Epithelial cell of alveolus of lung (primary cell): ENCODE measurements at places on chromosomes 2 and 18. TPM values are rescaled to one million over a fixed set of nuclear protein-coding genes. Genes with fewer than 3 reads are reported as not detected.

DYNAP gene
- total RNA-seq, result not detected in 2 replicates

CHRND gene
- 2.7 TPM in 1 of 2 replicates, not detected in the other for total RNA-seq

CD207 gene
- not detected in 2 replicates for total RNA-seq

GAL3ST2 gene
- 0.64 TPM in 1 of 2 replicates, not detected in the other for total RNA-seq

KCNG2 gene
- total RNA-seq, result 4.7 and 18.8 TPM in 2 replicates

ATOH8 gene
- 5.3 and 63.2 TPM in 2 replicates for total RNA-seq
